Activated gamma-delta T cell treated with Interleukin-2 at 50 U/mL for 16 hours (primary cell): ENCODE measurements at places on chromosomes 1 and 21.

DNA sequence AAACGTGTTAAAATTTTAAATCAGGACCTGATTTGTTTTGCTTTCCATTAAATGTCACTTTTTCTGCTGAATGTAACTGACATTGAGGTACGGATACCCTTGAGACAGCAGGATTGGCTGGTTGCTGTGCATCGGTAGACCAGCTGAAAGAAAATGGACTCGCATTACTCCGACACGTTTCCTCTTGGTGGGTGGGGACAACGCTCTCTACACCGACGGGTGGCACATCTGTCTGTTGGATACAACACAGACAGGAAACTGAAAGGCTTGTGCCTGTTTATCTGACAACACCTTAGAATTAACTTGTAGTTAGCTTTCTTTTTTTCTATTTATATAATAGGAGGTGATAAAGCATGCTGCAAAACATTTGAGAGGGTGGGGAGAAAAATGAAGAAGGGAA is 19.4 kb downstream of the PRPF38A start:
- peak; percentile 79 for DNase-seq

- DNase-seq = no peak
Observed at GRCh38 chr21:46356494-46357334, 32.8 kb downstream of the PCNT start.

DNA sequence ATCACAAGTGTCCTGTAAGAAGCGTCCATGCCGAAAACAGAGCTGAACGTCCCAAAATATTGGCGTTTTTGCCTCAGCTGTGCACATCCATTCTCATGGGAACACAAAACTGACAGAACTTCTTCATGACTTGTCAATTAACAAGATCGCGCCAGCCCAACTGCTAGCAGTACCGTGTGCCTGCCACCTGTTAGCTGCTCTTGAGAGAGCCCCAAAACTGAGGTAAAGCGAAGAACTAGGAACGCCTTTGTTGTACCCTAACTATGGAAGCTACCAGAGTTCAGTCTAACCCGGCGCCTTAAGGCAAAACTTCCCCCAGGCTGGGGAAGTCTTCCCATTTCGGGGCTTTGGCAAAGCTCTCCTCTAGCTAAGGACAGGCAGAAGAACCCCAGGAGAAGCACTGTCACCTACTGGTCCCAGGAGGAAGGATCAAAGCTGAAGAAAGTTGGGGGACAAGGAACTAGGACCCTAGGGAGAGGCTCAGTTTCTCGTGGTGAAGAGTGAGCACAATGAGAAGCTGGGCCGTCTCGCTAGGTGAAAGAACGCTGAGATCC is 719 bp downstream of the EYA3 start:
- no peak for DNase-seq

DNA sequence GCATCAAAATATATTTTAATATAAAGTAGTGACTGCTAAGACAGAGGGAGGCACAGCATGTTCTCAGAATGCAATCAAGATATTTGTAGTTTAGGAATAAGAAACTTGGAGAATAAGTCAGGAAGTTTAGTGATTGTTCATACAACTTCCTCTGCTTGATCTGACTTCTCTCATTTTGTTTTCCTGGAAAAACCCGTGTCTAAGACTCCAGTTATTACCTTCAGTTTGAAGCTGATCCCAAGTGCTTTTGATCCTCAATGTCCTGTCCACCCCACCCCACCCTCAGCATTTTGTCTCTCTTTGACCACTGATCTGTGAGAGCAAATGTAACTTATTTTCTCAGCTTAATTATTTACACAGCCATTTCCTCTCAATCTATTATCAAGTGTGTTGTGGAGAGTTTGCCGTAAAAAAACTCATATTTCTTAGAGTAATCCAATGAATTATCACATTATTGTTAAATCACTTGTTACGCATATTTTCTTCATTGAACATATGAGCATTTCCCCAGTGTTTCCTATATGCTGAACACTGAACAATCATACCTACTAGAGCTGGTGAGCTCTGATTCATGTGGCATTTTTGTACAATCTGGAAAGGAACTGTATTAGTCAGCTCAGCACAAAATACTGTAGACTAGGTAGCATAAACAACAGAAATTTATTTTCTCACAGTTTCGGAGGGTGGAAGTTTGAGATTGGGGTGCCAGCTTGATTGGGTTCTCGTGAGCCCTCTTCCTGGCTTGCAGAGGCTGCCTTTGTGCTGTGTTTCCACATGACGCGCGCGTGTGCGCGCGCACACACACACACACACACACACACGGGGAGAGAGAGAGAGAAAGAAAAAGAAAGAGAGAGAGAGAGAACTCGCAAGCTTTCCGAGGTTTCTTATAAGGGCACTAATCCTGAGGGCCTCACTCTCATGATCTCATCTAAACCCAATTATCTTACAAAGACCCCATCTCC is 65.5 kb upstream of the DPYD start:
- DNase-seq = no peak

DNA sequence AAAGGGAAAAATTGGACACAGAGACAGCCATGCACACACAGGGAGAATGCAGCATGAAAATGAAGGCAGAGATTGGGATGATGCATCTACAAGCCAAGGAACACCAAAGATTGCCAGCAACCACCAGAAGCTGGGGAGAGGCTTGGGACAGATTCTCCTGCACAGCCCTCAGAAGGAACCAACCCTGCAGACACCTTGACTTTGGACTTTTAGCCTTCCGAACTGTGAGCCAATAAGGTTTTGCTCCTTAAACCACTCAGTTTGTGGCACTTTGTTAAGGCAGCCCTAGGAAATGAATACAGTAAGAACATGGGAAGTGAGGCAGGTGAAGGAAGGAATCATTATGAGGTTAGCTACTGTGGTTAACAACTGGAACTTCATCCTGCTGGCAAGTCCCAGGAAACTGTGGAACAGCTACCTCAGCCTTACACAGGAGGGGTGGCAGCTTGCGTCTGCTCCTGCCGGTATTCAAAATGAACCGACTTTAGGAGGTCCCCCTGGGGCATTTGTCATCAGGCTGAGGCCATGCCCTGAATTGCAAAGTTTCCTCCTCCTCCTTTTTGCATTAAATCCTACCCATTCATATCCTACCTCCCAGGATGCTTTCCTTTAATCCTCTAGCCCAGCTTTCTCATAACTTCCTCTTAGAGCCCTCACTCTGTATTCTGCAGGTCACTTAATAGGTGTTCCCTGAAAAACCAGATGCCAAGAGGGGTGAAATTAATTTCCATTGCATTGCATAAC is 15.4 kb downstream of the CD247 start:
- DNase-seq = no peak

GRCh38 chr1:81157686-81158085 is 643.0 kb upstream of the ADGRL2 start:
- DNase-seq = no peak

GRCh38 chr1:228081578-228082213 is 812 bp upstream of the ARF1 start:
- no peak for DNase-seq

DNA sequence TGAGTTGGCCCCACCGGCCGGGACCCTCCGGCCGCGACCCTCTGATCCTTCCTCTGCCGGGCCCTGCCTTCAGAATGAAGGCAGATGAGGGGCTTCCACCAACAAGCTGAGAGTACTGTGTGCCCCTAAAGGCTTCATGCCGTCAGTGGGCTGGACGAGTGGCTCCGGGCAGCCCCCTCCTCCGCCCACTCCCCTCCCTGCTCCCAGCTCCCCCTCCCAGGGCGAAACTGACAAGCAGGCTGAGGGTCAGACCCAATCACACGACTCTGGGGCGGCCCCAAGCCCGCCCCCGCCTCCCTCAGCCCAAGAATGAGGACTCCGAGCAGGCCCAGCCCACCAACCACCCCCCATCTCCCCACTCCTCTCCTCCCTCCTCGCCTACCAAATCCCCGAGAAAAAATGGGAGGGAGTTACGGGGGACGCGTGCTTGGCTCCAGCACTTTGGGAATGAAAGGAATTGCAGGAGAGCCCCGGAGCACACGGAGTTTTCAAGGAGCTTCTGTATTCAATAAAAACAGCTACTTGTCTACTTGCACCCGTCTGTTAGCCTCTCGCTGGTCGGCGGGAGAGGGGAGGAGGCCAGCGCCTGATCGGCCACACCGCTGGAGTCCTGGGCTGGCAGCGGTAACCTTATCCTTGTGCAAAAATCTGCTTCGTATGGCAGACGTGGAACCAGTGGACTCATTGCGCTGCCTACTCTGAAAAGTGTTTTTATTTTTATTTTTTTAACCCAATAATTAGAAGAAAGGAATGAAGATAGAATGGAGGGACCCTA is at the start of gene COL11A1:
Gene COL11A1, minus strand, starts transcription at position 147 of the 775 bp plus-strand sequence. CDS start 344 bp downstream, outside the sequence.
- no peak for DNase-seq

- no peak for DNase-seq
Observed at GRCh38 chr1:53343831-53344668, 16.2 kb upstream of the LRP8 start.

DNA sequence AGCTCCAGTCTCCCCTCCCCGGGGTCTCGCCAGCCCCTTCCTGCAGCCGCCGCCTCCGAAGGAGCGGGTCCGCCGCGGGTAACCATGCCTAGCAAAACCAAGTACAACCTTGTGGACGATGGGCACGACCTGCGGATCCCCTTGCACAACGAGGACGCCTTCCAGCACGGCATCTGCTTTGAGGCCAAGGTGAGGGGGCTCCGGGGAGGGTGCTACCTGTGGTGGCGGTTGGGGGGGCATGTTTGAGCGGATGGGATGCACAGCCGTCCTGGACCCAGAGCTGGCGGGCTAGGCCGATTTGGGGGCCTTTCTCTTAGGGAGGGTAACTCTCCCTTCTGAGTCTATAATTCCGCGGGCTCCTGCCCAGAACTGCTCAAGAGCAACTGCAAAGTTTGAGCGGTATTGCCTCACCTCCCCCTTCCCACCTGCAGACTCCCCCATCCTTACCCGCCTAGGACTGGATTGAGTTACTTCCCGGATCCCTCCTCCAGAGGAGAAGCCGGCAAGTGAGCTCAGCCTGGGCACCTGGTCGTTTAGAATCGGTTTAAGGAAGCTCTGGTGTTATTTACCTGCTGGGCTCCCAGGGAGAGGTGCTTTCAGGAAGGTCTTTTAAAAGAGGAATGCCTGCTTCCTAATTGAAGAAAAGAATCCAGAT is 730 bp downstream of the NOS1AP start:
- no peak for DNase-seq

GRCh38 chr1:91133248-91133647 is 111.4 kb upstream of the ZNF644 start:
- DNase-seq = no peak
